Cortex of kidney (tissue), 1 donor: ENCODE measurements at places on chromosomes 4 and X.

- DNase-seq: no peak
Observed at GRCh38 chr4:189299706-189300105, 641.0 kb upstream of the FRG1 start.

- no peak for DNase-seq
Observed at GRCh38 chrX:155148724-155149537, 67.3 kb upstream of the VBP1 start.

- DNase-seq: no peak
Observed at GRCh38 chr4:93303440-93303839, 525.1 kb upstream of the ATOH1 start.

- no peak for DNase-seq
Observed at GRCh38 chr4:36489798-36490197, 208.4 kb downstream of the DTHD1 start.

DNA sequence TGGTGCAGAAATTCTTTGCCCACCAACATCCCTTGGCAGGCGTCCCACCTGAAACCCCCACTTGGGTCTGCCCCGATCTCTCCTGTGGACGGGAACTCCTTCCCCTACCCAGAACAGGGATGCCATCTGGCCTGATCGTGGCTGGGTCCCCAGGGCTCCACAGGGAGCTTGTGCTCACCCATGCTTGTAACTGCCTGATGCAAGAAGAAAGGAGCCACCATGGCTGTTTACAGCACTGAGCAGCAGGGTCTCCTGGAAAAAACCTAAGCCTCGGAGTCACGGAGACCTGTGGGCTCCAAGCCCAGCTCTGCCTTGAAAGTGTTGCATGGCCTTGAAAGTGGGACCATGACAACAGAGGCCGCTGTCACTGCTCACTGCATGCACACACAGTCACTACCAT, 101.5 kb upstream of the AFAP1 start:
- DNase-seq: no peak
